ENCODE measurements at places on chromosomes 5 and 9. TPM values are rescaled to one million over a fixed set of nuclear protein-coding genes. Genes with fewer than 3 reads are reported as not detected.

DNA sequence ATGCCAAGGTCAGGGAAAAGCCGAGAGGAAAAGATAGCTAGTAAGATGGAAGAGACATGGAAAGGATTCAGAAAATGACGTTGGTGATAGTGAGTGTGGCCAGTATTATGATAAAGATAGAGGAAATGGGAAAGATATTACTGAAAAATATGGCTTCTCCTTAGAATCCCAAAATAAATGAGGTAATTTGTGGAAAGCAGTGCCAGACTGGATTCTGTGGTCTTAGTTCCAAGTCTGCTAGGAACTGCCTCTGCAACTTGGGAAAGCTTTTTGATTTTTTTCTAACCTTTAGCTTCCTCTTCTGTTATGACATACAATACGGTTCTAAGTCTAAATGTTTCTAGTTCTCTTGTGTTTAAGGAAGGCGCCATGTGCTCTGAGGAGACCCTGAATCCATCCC, 54.2 kb downstream of the GRIA1 start:
- no peak for DNase-seq

DNA sequence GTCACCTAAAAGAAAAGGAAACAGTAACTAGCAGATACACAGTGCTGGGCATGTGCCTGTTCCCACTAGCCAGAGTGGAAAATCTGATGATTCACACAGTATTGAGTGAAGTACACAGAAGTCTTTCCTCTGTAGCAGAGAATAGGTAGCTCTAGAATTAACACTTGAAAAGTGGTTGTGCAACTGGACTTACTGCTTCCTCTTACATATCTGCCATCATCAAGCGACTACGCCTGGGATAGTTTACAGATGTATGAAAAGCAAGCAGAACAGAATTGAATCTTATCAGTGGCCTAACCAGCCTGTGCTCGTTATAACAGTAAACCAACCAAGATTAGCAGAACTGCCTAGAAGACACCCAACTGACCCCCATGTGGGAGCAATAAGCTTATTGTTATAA, 130.6 kb downstream of the DTWD2 start:
- no peak for DNase-seq

DNA sequence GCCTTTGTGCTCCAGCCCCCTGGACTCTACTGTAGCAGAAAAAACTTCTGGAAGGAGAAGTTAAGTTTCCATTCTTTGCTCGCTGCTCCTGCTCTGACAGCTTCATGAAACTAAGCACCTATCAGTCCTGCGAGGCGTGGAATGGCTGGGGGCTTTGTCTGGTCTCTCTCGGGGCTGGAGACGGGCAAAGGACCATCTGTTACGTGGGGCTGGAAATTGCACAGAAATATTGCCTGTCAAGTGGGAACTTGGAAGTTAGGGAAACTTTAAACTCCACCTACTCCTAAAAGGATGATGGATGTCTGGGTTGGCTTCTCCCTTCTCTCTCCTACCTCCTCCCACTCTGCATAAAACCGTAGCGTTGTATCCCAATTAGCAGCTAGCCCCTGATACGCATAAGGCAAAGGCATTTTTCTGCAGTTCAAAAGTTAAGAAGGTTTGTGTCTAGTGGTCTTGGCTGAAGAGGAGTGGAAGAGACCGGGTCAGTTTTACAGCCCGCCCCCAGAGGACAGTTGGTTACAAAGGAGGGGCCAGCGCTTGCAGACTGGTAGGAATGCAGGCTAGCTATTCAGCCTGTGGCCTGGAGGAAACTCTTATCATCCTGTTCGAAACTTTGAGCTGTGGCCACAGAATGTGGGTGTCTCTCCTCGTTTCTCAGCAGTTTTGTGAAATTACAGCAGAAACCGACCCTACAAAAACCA, 1.3 kb downstream of the FBXL7 start:
- no peak for DNase-seq

- no peak for DNase-seq
Measured at GRCh38 chr9:121285835-121286687, 18.1 kb downstream of the GSN start.

DNA sequence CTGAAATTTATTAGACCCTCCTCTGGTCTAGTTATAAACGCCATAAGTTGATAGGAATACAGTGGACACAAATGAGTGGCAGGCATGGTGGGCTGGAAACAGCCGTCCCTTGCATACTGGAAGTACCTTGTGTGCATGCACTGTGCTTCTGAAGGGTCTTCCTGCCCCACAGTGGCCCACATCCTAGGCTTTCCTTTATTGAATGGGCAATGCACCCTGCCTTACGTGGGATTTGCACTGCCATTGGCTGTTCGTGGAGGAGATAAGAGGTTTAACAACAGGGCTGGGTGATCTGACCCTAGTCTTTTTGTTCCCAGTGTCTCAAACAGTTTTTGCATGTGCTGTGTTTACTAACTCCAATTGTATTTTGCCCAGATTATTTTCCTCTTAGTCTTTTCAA, 480.8 kb downstream of the GADD45G start:
- no peak for DNase-seq

DNA sequence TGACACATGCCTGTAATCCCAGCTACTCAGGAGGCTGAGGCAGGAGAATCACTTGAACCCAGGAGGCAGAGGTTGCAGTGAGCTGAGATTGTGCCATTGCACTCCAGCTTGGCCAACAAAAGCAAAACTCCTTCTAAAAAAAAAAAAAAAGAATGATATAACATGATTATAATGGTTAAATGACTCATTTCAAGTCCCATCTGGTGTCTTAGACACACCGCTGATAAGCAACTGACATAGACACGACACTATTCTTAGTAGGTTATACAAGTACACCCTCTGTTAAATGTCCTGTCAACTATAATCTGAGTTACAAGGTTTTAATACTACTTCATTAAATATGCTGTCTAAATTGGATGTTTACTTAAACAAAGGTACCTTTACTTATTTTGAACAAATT, 405.3 kb upstream of the CLINT1 start:
- no peak for DNase-seq

- no peak for DNase-seq
Measured at GRCh38 chr5:30981576-30981975, 211.9 kb upstream of the CDH6 start.

DNA sequence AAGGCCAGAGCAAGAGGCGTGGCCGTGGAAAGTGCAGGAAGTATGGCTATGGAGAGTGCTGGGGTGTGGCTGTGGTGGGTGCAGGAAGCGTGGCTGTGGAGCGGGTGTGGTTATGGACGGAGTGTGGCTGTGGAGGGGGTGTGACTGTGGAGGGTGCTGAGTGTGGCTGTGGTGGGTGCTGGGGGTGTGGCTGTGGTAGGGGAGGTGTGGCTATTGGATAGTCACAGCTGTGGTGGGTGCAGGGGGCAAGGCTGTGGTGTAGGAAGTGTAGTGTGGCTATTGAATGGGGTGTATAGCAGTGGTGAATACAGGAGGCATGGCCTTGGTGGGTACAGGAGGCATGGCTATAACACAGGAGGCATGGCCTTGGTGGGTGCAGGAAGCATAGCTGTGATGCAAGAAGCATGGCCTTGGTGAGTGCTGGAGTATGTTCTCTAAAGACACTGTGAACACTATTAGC, 40.8 kb upstream of the SPATA31C2 start:
- DNase-seq = no peak

GRCh38 chr5:147854331-147854730, 22.9 kb upstream of the SPINK1 start:
- no peak for DNase-seq

- no peak for DNase-seq
Measured at GRCh38 chr5:4989118-4989517, 151.0 kb upstream of the ADAMTS16 start.

- DNase-seq = no peak
Measured at GRCh38 chr5:93072831-93073459, 508.1 kb downstream of the NR2F1-AS1 start.

DNA sequence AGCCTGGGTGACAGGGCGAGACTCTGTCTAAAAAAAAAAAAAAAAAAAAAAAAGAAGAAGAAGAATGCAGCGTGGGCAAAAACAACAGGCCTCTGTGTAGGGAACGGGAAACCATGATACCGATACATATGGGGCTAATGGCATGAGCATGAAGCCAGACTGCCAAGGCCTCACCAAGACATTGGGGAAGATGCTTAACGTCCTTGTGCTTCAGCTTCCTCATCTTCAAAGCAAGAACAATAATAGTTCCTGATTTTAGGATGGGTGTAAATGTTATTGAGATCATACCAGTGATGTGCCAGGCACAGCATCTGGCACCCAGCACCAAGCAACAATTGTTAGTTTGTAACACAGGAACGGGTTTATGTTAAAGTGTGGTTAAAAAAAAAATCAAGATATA, 51.4 kb downstream of the NEURL1B start:
- DNase-seq = no peak

Gene SARDH
- 7.5 TPM for total RNA-seq

Gene IFNW1
- not detected for total RNA-seq

Gene FCN1
- not detected for total RNA-seq

Gene PCDHGB2
- 0.12 TPM for total RNA-seq

Gene PCDHA4
- total RNA-seq = not detected

Gene ST6GALNAC4
- total RNA-seq = 43.2 TPM

Gene FAM221B
- total RNA-seq = not detected

Gene FAM200C
- 1.1 TPM for total RNA-seq

Gene SLC46A2
- not detected for total RNA-seq

Data from activated naive CD4-positive, alpha-beta T cell treated with anti-CD3 and anti-CD28 coated beads, Interleukin-2, amount 50 U/mL, for 72 hours (primary cell).